Nephron progenitor cell (in vitro differentiated cells): ENCODE measurements at places on chromosomes 3 and 15.

- no peak for DNase-seq
Observed at GRCh38 chr3:27805282-27805681, 83.2 kb upstream of the EOMES start.

- no peak for DNase-seq
Observed at GRCh38 chr3:134622806-134623365, 27.9 kb downstream of the KY start.

DNA sequence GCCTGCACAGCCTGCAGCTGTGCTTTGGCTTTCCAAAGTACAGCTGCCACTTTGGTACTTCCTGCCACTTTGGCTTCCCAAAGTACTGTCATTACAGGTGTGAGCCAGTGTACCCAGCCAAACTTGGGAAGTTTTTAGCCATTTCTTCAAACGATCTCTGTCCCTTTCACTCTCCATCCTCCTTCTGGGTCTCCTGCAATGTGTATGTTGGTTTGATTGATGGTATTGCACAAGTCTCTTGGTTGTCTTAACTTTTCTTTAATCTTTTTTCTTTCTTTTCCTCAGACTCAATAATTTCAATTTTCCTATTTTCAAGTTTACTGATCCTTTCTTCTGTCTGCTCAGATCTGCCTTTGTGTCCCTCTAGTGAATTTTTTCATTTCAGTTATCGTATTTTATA, 99.3 kb upstream of the CFAP20DC start:
- no peak for DNase-seq

DNA sequence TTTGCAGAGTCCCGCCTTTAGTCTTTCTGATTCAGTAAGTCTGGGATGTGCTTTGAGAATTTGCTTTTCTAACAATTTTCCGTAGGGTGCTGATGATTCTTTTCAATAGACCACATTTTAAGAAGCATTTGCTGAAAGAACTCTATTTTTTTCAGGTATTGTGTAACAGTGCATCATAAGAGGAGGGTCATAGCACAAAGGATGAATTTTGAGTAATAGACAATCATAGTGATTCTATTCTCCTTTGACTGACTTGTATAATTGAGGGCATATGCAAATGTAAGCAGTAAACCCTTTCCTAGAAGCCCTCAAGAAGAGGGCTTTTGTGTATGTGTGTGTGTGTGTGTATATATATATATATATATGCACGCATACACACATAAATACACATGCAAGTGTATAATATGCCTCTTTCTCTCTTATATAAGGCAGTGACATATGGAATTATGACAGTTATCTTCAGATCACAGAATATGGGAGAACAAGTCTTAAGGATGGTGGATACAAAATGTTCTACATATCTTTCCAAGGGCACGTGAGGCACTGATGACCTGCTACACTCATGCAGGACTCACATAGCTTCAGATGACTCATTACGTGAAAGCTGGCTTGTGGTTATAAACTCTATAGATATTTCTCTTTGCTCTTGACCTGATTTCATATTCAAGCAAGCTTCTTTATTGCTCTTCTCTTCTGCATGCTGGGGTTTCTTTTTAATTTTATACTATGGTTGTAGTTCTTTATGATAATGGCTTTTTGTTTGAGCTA, 6.5 kb upstream of the PLSCR1 start:
- DNase-seq: no peak

DNA sequence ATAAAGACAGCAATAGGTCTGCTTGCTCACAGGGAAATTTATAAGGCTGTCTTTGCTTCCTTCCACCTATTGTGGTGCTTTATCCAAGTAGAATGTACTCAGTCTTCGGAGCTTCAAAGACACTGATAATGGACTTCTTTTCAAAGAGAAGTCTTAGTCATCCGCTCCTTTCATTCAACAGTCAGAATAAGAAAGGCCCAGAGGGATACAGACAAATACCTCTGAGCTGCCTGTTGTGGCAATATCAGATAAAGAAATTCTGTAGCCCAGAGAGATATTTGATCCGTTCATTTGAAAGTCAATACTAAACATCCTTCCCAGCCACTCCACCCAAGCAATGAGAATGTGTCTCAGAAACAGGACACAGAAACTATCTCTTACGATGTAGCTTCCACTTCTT, 110.0 kb downstream of the FHIT start:
- no peak for DNase-seq

DNA sequence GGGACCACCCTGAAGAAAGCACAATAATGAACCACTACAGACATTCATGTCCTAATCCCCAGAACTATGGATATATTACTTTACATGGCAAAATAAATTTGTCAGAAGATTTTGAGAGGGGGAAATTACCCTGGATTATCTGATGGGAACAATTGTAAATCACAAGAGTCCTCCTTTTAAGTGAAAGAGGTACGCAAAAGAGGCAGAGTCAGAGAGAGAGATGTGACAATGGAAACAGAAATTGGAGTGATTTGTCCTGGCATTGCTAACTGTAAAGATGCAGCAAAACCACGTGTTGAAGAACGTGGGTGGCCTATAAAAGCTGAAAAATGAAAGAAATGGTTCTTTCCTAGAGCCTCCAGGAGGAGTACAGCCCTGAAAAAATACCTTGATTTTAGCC, 1121.4 kb upstream of the ALCAM start:
- no peak for DNase-seq

DNA sequence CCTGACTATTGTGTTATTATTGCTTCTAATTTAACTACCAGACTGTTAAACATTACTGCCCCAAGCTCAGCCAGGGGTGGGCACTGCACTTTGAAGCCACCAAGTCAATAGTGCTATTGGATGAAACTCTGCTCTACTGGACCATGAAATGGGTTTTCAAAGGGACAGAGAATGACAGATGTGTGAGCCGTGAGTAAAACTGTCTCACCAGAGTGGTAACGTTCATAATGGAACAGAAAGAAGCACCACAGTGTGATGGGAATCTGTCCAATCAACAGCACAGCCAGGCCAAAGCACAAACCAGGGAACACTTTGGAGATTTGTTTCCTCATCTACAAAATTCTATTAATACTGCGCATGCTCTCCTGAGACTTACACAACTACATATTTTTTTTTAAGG, 171.8 kb upstream of the LPP start:
- no peak for DNase-seq

DNA sequence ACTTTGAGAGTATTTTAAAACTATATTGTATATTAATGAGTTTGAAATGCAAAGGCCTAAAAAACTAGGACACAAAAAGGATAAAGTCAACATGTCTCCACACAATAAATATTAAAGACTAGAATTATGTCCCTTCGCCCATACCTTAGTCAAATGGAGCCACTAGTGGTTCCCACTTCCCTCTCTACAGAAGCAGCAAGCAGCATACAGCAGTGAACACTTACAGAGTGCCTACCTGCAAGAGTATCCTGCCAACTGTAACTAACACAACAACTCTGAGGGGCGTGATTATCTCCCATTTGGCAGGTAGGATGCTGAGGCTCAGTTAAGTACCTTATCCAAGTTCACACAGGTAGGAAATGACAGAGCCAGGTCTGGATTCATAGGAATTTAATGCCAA, 17.2 kb downstream of the DYNC1LI1 start:
- DNase-seq: no peak

- no peak for DNase-seq
Observed at GRCh38 chr3:114451561-114452018, 157.8 kb downstream of the TIGIT start.
